H1 (cell line): ENCODE measurements at places on chromosomes 4 and X. TPM values are rescaled to one million over a fixed set of nuclear protein-coding genes. Genes with fewer than 3 reads are reported as not detected.

PLXNB3 gene
- polyA plus RNA-seq: 1.2 and 1.6 TPM in 2 replicates

DNA sequence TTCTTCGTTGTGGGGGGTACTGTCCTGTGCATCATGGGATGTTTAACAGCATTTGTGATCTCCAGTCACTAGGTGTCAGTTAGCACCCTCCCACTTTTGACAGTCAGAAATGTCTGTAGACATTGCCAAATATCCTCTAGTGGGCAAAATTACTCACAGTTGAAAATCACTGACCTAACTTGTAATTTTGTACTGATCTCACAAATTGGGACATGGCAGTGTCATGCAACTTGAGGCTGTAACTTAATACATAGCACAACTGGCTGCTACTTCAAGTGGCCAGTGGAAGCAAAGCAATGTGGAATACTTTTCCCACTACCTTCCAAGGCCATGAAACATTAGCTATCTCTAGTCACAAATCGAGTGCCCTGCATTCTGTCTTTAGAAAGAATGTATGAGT is 23.2 kb upstream of the TSPAN7 start:
- no peak for DNase-seq

ZBTB33 gene
- polyA plus RNA-seq: 2.4 and 3.4 TPM in 2 replicates

DNA sequence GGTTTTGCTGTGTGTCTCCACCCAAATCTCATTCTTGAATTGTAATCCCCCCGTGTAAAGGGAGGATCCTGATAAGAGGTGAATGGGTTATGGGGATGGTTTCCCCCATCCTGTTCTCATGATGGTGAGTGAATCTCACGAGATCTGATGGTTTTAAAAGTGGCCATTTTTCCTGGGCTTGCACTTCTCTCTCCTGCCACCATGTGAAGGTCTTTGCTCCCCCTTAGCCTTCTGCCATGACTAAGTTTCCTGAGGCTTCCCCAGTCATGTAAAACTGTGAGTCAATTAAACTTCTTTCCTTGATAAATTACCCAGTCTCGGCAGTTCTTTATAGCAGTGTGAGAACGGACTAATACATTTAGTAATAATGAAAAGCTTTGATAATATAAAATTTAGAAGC is 46.9 kb downstream of the ANTXR2 start:
- DNase-seq: no peak

GYPA gene
- polyA plus RNA-seq: not detected in 2 replicates

TMEM271 gene
- 0.08 and 0.14 TPM in 2 replicates for polyA plus RNA-seq

DNA sequence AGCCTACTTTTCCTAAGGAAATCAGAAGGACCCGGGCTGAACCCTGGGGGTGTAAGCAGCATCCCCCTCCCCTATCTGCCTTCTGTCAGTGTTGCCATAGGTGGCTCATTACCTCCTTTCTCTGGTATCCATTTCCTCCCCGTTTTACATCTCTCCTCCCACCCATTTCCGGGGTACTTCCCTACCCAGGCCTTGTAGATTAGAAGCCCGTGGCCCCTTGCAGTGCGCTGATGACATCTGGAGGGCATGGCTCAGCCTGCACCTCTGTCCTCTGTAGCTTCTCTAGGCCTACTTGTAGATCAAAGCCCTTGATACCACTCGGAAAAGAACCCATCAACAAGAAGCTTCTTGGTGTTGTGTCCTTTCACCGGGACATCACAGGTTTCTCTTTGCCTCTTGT is 71.8 kb downstream of the NBDY start:
- DNase-seq: no peak

DNA sequence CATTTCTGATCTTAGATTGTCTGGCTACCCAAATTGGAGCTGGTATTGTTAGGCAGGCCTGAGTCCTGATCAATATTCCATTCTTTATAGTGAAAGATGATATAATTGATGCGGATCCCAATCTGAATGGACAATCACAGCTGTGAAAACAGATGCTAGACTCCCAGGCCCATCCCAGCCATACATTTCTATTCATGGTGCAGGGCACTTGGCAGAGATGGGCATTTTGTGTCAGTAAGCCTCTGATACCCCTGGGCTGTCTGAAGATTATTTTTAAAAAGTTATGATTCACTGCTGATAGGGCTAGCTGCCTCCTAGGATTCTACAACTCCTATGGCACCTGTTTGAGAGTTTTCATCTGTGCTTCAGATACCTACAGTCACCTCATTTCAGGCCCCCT is 61.2 kb upstream of the TSPAN7 start:
- no peak for DNase-seq

GRCh38 chrX:130091980-130092522 is 18.2 kb downstream of the ELF4 start:
- no peak for DNase-seq

DNA sequence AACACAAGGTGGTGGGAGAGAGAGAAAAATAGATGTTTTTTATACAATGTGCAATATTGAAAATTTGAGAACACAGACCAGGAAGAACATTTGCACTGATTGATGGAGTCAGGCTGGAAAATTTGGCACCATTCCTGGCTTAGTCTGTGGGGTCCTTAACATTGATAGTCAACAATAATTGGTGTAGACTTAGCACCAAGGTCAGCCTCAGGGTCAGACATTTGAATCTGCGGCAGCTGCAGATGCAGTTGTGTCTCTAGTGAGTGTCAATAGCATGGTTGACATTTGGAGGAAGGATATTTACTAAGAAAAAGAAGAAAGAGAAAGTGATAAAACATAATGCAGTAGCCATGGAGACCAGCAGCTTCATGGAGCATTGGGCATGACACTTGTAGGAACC is 31.5 kb upstream of the GLRA3 start:
- no peak for DNase-seq

BEX5 gene
- polyA plus RNA-seq: 0.15 TPM in 1 of 2 replicates, not detected in the other

BRS3 gene
- not detected in 2 replicates for polyA plus RNA-seq

DNA sequence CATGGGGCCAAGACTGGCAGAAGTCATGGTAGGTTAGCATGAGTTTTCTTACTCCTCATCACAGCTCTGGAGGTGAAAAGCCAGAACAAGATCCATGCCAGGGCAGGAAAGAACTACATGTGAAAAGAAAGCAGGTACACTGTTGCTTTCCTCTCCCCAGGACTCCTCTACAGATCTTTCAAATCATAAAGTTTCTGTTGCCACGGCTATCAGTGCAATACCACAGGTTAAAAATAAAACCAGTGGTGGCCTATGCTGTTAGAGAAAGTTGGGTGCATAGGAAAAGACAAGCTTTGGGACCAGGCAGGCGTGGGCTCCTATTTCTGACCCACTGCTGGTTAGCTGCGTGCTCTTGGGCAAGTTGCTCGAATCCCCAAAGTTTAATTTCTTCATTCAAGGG is 81.4 kb downstream of the SH3RF1 start:
- no peak for DNase-seq

DNA sequence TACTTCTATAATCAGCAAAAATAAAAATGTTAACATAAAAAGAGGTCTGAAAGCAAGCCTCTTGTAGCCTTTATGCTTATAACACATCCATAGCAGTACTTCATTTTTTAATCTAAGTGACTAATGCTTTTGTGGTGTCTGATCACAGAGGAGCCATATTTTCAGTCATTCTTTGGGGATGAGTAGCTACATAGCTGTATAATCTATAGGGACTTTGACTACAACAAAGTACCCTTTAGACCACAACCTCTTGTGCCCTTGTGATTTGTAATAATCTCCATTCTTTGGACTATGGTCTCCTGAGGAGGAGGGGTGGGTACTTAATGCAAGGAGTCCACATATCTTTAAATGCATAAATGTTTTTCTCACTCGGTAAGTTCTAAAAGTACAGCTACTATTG is 9.6 kb downstream of the DRP2 start:
- no peak for DNase-seq

DNA sequence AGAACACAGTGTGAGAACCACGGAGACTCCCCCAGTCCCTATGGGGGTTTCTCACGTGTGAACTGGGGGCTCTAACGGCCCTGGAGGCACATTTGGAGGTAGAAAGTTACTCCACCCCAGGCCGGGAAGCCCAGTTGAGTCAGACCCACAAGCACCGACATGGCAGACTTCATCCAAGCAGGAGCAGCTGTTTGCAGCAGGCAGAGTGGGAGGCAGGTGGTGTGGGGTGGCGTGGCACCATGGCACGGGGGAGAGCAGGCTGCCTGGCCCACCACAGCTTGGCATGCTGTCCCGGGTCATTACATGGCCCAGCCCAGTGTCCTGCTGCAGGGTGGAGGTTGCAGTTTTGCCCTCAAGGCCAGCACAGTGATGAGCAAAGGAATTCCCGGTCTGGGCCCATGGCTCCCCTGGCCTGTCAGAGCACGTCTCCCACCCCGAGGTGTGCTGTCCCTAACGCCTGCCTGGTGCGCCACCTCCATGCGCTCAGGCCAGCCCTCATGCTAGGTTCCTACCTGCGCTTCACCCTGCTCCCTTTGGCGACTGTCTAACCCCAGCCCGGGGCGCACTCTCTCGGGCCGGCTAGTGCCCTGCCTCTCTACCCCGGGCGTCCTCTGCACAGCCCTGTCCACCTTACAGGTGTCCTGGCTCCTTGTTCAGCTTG is 90.6 kb upstream of the AFAP1 start:
- no peak for DNase-seq

- no peak for DNase-seq
These were observed 1.3 kb downstream of the SH3TC1 start for GRCh38 chr4:8200302-8200975.

- no peak for DNase-seq
These were observed 14.4 kb downstream of the ADRA2C start for GRCh38 chr4:3780347-3781171.

GLRB gene
- 0.33 and 0.36 TPM in 2 replicates for polyA plus RNA-seq

DNA sequence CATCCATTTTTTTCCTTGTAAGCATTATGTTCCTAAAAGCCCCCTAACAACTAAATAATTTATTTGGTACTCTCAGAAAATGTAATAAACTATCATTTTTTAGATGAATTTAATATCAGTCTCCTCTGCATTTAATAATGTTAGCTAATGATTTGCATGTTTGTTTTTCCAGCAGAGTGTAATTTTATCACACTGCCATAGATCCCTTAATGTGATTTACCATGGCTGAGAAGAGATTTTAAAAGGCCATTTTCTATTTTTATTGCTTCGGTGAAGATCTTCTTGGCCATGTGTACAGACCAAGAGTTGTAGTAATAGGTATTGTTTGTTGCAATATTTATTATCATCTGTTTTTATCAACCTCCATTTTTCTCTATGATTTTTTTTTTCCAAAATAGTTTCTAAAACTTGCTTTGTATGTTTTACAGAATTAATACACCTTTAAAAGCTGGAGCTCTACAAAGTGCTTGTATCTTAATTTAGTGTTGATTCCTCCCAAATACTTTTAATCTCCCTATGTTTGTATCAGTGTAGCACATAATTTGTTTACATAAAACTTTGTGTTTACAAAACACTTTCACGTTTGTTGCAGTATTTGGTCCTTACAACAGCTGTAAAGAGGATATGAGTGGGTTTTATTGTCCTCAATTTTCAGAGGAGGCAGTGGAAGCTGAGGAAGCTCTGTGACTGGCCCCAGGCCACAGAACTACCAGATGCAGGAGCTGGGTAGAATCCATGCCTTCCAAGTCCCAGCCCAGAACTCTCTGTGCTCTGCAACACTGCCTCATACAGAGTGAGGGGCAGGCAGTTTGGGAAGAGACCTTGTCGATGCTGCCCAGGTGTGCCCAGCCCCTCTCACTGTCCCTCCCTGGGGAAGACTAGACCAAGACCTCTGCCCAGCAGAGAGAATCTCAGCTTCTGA is 58.1 kb downstream of the FAM114A1 start:
- no peak for DNase-seq

DNA sequence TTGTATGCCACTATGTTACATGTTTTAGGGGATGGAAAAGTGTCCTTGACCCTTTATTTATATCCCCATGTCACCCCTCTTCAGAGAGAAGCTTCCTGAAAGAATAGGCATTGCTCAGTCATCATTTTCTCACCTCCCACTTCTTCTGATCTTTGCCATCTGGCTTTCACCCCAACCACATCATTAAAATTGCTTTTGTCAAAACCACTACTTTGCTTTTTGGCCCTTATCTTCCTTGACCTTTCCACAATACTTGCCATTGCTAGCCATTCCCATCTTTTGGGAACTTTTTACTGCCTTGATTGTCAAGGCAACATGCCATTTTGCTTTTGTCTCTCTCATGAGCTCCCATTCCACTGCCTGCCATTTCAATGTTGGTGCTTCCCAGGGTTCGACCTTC is 14.9 kb upstream of the FAM9B start:
- DNase-seq: no peak

AMBN gene
- polyA plus RNA-seq: not detected in 2 replicates

TRO gene
- 57.6 and 71.5 TPM in 2 replicates for polyA plus RNA-seq

DNA sequence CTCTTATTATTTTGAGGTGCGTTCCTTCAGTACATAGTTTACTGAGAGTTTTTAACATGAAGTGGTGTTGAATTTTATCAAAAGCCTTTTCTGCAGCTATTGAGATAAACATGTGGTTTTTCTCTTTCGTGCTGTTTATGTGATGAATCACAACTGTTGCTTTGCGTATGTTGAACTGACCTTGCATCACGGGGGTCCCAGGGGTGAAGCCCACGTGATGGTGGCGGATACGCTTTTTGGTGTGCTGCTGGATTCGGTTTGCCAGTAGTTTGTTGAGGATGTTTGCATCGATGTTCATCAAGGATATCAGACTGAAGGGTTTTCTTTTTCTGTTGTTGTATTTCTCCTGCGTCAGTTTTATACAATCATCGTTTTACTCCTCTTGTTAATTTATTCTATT is 4.6 kb upstream of the H2BW1 start:
- no peak for DNase-seq

GRCh38 chr4:123904882-123905281 is 508.3 kb downstream of the SPRY1 start:
- DNase-seq: no peak

DNA sequence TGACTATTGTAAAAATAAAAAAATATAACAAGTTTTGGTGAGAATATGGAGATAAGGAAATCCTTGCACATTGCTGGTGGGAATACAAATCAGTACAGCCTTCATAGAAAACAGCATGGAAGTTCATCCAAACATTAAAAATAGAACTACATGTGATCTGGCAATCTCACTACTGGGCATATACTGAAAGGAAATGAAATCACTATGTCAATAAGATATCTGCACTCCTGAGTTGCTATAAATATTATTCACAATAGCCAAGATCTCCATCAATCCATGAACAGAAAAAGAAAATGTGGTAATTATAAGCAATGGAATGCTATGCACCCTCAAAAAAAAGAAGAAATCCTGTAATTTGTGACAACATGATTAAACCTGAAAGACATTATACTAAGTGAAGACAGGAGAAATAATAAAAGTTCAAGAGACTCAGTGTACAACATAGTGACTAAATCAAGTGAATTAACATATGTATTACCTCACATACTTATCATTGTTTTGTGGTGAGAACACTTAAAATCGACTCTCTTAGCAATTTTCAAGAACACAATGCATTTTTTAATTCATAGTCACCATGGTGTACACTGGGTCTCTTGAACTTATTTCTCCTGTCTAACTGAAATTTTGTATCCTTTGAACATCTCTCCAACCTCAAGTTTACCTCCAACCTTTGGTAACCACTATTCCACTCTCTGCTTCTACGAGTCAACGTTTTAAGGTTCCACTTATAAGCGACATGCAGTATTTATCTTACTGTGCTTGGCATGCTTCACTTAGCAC is 1703.7 kb upstream of the AGA start:
- no peak for DNase-seq
